ENCODE measurements at places on chromosomes 5 and 9.
A peak's percentile ranks its signal among the peaks of the same experiment; 100 is the strongest.

GRCh38 chr5:68376935-68377334, 161.4 kb downstream of the PIK3R1 start:
- DNase-seq, result no peak

- DNase-seq, result no peak
These were observed 89.5 kb downstream of the CDH9 start for GRCh38 chr5:26948921-26949320.

GRCh38 chr5:142644127-142644526, 41.8 kb downstream of the FGF1 start:
- no peak for DNase-seq

DNA sequence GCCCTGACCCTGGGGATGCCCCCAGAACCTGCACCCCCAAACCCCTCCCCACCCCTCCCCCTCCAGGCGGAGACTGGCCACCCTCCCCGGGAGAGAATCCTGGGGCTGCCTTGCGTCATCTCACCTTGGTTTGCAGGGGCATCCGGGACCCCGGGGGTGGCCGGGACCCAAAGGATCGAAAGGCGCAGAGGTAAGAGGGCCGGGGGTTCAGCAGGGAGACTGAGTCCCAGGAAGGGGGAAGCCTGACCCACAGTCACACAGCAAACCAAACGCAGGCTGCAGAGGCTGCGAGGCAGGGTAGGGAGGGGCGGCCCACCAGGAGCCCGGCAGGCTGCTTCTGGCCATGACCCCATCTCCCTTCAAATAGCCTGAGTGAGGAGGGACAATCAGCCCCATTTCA, 33.8 kb upstream of the ORM1 start:
- peak; percentile 35 for DNase-seq

- DNase-seq, result no peak
These were observed 8.0 kb downstream of the GPR21 start for GRCh38 chr9:123041489-123041888.

DNA sequence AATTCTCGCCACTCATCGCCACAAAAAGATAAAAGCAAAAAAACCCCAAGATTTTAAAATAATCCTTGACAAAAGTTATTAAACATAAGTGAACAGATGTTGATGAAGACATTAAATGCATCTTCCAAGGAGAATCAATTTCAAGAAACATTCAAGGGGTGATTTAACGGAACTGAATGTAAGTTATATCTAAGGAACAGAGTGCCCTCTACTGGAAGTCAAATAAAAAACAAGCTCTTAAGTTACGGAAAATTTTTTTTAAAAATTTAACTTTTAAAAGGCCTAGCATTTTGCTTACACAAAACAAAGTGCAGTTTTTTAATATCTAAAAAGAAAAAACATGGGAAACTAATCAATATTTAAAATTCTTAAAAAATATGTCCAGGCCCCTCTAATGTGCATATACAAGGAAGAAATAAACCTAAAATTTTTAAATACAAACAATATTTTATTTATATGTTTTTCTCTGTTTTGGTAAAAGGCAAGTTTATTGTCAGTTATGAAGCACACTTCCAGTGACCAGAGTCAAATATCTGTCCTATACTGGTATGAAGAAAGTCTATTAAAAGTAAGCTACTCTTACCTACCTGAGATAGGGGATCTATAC, 28.0 kb downstream of the TEX10 start:
- no peak for DNase-seq

DNA sequence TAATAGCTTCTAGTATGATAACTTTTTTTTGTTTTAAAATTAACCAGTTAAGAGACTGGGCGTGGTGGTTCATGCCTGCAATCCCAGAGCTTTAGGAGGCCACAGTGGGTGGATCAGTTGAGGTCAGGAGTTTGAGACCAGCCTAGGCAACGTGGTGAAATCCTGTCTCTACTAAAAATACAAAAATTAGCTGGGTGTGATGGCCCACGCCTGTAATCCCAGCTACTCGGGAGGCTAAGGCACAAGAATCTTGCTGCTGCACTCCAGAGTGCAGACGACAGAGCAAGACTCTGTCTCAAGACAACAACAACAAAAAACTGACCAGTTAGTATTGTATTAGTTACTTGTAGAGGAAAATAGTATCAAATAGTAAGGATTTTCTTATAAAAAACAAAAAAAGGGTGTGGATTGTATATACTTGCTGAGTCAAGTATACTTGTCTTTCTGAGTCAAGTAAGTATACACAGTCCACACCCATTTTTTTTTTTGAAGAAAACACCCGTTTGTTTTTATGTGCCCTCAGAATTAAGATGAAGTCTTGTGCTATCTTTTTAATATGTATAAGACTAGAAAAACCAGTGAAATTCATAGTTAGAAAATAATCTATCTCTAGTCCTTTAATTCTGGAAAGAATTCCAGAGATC, 25.3 kb downstream of the UBAP1 start:
- DNase-seq, result no peak

- DNase-seq, result no peak
These were observed 93.3 kb upstream of the CD180 start for GRCh38 chr5:67289763-67290521.

- no peak for DNase-seq
These were observed 70.9 kb downstream of the SETX start for GRCh38 chr9:132283863-132284262.

- peak; percentile 17 for DNase-seq
These were observed 946 bp downstream of the ADCY2 start for GRCh38 chr5:7396713-7397454.

- no peak for DNase-seq
These were observed 16.5 kb downstream of the GRXCR2 start for GRCh38 chr5:145856285-145856818.

- DNase-seq, result no peak
These were observed 326.9 kb upstream of the PUM3 start for GRCh38 chr9:3170819-3171218.

DNA sequence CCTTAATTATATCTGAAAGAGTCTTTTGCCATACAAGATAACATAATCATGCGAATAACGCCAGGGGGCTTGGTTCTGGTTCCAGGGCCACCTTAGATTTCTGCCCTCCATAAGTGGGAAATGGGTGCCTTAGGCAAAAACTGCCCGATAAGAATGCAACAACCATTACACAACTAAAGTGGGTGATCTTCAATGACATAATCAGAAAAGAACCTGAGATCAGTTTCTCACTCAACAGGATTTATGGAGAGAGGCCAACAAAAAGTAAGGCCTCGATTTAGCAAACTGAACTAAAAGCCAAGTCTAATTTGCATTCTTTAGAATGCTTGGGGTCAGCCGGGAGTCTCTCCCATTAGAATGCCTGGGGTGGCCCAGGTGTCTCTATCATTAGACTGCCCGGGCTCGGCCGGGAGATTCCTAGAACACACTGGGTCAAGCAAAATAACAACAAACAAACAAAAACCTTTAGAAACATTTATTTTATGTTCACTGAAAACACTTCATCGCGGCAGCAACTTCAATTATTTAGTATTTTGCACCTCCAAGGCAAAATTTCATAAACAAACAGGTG, 194.8 kb downstream of the AUH start:
- DNase-seq, result no peak

DNA sequence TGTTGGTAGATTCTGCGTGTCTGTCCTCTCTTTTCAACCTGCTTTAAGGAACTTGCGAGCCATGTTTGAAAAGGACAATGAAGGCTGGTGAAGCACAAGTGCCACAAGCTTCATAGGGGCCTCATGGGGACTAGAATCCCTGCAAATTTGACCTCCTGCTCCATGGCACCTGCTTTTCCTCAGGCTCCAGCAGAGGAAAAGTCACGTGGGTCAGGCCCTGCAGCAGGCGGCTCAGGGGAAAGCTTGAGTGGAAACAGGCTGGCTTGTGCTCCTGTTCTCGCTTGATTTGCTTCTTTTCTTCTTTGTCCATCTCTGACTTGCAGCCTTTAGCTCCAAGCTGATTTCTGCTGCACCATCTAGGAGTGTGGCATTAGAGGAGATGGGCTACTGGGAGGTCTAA, 187.6 kb upstream of the MAST4 start:
- DNase-seq, result no peak

DNA sequence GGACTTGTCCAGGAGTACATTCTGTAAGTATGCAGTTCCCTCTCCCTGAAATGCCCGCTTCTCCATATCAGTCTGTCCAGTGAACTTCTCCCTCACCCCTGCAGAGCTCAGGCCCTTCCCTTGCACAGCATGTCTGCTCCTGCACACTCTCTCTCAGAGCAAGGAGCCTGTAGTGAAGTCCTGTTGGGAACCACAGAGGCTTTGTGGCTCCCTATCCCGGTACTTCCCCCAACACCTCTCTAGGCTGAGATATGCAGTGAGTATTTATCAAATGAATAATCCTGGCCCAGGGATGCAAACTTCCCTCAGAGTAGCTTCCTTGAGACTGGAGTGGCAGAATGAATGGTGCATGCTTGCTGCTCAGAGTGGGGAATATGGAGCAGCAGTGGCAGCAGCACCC, 48.8 kb downstream of the POC5 start:
- no peak for DNase-seq

DNA sequence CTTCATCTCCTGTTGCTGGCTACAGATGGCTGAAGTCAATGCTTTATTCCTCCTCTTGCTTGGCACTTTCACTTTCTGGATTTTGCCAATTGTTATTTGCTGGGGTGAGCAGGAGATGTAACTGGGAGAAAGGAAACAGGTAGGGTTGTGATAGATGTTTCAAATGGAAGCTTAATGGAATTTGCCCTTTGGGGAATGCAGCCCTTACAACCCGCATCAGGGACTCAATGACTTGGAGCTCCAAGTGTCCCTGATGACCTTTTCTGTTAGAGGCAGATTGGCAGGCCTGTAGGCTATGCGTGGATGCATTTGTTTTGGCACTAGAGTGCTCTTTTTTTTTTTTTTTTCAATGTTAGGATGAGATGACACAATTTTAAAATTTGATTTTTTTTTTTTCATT, 219.9 kb upstream of the GLRA1 start:
- DNase-seq, result no peak

- no peak for DNase-seq
These were observed 92.7 kb downstream of the KCNIP1 start for GRCh38 chr5:170596482-170597044.

DNA sequence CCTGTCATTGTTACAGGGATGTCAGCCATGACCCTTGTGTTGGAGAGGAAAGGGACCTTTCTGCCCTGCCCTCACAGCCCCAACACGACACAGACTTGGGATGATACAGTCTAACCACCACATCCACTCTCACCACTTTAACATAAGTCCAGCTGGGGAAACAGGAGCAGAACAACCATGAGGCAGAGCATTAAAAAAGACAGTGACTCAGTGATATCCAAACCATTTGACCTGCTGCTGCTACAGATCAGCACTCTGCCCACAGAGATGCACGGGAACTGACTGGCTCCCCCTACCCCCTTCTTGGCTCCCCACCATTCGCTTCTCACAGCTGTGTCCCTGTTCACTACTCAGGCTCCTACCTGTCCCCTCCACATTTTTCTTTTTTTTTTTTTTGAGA, 458.6 kb downstream of the ZNF608 start:
- DNase-seq, result no peak

GRCh38 chr5:90144625-90145327, 264.8 kb downstream of the CETN3 start:
- DNase-seq, result no peak

DNA sequence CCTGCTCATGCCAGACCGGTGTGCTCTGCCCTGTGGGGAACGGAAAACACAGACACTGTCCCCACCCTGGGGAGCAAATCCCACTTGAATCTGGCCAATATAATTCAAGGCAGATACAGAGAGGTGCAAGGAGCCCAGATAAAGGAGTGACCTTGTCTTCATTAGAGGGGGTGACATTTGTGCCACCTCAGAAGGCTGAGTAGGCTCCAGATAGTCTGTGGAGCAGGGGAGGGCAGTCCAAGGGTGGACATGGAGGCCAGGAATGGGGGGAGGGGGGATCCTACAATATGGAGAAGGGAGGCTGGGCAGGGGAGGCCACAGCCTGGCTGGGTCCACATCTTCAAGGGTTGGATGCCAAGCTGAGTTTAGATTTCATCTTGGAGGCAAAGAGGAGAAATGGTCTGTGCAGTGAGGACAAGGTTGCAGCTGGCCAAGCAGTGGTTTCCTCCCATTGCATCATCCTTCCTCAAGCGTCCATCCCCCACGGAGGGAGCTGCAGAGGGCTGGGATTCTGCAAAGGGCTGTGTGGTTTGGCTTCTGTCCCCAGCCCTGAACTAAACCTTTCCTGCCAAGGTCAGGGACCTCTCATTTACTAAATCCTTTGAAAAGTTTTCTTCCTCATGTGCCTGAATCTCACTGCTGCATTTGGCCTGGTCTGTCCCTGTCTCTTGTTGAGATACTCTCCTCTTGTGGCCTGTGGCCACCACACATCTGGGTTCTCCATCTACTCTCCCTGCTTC, 60.1 kb downstream of the GALNT12 start:
- no peak for DNase-seq

DNA sequence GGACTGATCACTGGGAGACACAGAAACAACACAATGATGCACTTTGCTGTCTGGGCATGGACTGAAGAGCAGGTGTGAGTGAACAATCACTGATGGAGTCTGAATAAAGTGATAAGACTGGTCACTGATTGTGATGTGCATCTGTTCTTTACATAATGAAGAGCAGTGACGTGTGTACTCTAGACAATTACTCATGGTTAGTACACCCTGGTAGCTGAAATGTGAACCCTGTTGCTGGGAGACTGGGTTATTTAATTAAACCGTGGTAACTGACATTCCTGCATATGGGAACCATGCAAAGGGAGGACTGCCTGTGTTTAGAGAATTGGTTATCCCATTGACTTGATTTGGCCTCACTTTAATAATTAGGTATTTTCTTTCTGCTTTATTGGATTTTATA, 202.9 kb downstream of the NR2F1-AS1 start:
- DNase-seq, result no peak

GRCh38 chr5:27062451-27062850, 24.1 kb upstream of the CDH9 start:
- no peak for DNase-seq

DNA sequence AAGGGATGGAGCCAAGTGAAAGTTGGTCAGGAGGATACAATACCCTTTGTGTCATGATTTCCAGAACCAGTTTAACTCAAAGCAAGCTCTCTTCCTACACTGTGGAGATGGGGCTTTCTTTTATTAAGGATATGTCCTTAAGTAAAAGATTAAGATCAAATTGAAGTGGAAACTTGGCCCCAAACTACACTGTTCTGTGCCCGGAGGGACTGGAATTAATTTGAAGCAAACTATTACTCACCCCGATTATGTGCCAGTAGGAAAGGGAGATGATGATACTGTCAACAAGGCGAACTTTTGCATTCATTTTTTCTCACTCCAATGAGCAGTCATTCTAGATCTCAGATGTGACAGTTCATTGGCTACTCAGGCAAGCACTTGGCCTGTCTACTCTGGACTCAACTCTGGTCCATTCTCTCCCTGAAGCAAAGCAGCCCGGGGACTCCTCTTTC, 186.7 kb downstream of the NTRK2 start:
- no peak for DNase-seq

- no peak for DNase-seq
These were observed 956 bp downstream of the MBLAC2 start for GRCh38 chr5:90473396-90474234.

DNA sequence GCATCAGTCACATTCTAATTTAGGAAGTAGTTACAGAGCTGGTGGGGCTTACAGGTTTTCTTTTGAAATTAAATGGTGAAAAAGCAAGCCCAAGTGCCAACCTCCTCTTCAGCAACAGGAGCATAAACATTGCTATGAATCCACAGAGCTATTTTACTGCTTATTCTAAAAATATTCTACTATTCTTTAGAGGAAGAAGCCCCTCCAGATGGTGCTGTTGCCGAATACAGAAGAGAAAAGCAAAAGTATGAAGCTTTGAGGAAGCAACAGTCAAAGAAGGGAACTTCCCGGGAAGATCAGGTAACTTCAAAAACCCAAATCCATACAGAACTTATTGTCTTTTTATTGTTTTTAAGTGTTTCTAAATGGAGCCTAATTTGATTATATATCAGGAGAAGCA, 202.8 kb downstream of the CWC27 start:
- DNase-seq, result no peak

GRCh38 chr5:172871536-172871935, 37.5 kb downstream of the ERGIC1 start:
- DNase-seq, result no peak

Measured in SJSA1 (cell line).